Mammary epithelial cell (primary cell): ENCODE measurements at places on chromosomes 16 and 17.

- no peak for DNase-seq
Observed at GRCh38 chr17:48892940-48893645, 506 bp downstream of the ATP5MC1 start.

GRCh38 chr17:46777943-46778915 is 40.3 kb downstream of the WNT3 start:
- no peak for DNase-seq

DNA sequence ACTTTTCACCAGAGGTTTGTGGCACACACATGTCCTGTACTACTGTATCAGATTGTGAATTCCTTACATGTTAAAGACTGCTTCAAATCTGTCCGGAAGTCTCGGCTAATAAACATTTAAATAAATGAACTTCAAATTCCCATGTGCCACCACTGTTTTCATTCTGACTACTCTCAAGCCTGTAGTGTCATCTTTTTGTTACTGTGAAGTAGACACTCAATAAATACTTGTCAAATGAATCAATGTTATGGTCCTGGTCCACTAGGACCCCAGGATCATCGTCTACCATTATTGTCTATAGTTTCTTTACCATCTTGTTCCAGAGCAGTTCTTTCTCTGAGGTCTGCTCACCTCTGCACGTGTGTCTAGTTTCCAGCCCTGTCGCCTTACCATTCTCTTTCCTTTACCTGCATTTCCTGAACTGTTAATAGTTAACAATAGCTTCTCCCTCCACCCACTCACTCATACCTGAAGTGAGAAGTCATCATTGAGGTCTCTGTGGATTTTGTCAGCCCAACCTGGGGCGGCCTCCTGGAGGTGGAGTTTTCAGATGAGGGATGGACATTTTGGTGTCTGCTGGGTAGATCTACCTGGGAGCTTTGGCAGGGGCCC is 333.0 kb downstream of the SEC14L1 start:
- DNase-seq = peak; percentile 87

DNA sequence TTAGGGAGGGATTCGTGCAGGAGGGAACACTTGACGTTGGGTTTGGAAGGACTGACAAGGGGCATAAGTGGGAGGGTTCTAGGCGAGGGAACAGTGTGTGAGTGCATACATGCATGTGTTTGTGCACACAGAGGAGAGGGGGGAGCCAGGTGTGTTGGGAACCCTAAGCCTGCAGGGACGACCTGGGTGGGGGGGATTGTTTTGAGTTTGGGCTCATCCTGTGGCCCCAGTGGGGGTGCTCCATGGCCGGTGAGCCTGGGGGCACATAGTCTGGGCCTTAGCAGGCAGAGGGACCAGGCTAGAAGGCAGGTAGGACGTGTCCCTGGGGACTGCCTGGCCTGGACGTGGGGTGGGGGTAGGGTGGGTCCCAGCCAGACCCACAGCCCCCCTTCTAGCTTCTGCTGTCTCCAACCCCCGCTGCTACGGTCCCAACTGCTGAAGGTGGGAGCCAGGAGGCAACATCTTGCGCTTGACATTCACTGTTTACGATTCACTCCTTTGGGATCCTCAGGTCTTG is 11.9 kb upstream of the RASD1 start:
- DNase-seq = no peak

DNA sequence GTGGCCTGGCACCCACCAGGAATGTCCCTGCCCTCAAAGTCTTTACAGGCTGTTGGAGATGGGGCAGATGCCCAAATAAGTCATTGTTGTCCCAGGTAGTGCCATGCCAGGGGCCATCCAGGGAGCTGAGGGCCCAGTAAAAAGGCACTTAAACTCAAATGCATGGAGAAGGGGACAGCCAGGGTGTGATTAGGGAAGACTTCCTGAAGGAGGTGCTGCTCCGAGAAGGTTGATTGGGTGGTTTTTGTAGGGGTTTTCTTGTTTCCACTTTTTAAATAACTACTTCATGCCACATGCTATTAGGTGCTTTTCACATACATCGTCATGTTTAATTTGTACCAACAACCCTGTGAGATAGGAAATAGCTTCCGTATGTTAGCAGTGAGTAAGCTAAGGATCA is 66.9 kb downstream of the RAI1 start:
- DNase-seq = no peak

- DNase-seq = no peak
Observed at GRCh38 chr17:54876656-54877195, 23.9 kb upstream of the TOM1L1 start.

DNA sequence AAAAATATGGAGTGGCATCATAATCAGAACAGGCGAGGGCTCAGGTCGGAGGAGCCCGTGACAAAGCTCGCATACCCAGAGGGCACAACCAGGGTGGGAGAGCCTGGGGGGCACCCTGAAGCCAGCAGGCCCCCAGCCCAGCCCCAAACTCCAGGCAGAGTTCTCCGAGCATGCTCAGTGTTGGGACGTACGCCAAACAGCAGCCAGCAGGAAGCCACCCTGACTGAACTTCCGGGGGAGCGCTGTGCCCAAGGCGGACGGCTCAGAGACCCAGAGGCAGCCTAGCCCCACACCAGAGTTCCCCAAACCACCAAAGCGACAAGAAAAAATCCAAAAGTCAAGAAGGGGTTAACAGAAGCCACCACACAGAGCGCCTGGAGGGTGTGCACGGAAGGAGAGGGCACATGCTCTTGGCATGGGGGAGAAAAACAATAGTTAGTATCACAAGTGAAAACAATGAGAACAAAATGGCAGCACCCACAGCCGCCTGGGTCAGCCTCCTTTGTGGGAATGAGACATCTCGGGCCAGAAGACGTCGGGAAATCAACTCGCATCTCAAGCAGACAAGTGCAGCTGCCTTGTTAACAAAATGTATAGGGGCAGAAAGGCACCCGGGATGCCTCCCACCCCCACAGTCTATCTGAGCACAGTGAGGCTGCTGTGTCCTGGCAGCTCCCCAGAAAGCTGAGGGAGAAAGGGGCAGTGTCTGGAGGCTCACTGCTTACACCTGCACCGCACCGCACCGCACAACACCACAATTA is 11.9 kb downstream of the EXOC7 start:
- no peak for DNase-seq

- DNase-seq = no peak
Observed at GRCh38 chr17:44439168-44439567, 49.7 kb upstream of the ITGA2B start.

GRCh38 chr17:32590974-32591373 is 104.2 kb downstream of the CDK5R1 start:
- DNase-seq = no peak

DNA sequence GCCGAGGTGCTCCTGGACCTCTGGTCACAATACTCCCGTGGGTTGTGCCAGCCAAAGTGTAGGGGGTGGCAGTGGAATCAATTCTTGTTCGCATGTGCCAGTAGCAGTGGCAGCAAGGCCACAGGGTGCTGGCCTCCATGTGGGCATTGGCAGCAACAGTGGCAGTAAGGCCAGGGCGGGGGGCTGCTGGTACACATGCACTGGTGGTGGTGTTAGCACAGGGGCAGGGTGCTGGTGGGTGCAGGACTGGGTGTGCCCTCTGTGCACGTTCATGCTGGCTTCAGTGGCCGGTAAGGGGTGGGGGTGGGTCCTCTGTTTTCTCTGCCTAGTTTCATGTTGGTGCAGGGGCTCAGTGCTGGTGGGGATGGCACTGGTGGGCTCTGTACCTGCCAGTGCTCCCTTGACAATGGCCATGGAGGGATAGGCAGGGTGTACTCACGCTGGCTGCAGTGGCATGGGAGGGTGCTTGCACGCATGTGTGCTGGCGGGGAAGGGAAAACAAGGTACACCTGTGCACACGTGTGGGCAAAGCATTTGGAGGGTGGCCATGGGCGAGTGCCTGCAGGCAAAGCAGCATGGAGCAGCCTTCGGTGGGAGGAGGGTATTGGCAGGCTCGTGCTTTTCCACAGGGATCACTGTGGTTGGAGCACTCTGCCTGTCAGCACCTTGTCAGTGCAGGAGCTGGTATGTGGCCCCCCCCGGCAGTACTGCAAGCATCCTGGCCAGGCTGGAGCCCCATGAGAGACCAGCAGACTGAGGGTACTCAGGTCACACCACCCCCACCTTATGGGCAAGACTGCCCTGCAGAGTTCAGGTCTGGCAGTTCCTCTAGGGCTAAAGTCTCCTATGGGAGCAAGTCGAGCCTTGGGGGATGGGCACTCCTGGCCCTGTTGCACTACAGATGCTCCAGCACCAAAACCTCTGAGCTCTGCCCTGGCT is 35.8 kb downstream of the NF1 start:
- no peak for DNase-seq

GRCh38 chr16:84842516-84843148 is 22.8 kb downstream of the CRISPLD2 start:
- peak; percentile 31 for DNase-seq

DNA sequence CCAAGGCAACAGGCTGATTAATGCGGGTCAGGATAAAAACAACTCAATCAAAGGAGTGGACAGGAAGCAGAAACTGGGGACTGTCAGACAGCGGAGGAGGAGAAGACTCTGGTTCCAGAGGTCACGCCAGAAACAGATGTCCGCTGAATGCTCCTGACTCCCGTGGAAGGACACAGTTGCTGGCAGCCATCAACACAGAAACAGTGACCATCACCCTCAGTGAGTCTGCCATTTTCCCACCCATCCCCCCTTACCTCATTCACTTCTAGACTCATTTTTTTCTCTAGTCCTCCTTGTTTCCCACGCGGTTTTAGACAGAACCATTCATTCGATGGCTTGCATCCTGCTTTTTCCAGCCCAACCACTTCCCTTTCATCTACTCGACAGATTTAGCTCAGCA is 40.9 kb downstream of the DHRS7C start:
- no peak for DNase-seq

DNA sequence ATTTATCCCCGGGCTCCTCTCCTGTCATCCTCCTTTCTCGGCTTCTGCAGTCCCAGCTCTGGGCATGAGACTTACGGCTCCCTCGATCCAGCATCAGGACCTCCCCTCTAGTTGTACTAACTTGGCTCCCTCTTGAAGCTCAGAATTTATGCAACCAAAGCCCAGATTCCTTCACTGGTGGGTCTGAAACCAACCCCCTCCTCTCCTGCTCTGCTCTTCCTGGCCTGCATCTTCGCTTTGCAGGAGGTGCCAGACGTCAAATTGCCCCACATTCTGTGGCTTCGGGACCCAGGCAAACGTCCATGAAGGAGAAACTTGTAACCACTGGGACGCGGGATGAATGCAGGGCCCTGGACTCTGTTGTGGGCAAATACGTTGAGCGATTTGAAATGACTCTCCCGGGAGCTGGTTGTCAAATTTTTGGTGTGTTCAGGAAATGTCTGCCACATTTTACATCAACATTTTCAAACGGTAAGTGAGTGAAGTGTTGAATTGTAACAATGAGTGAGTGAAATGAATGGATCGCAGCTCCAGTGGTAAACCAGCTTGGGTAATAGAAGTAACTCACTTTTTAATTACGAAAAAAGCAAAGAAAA is 29.3 kb upstream of the ELAC2 start:
- DNase-seq = no peak

DNA sequence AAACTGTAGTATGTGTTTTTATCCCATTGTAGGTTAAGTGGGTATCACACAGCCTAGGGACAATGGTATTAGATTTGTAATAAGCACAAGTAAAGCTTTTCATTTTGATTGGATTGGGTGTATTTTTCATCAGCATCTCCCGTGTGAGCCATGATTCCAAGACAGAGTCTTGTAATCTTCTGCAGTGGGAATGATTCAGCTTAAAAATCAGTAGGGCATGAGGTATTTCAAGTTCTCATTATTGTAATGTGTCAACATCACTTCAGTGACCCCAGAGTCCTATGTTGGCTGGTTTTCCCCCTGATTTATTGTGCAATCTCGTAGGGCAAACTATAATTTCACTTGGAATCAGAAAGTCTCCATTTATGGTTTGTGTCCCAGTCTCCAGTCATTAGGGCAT is 833.2 kb upstream of the RBFOX1 start:
- DNase-seq = no peak

- no peak for DNase-seq
Observed at GRCh38 chr16:68088130-68088972, 3.2 kb downstream of the NFATC3 start.

DNA sequence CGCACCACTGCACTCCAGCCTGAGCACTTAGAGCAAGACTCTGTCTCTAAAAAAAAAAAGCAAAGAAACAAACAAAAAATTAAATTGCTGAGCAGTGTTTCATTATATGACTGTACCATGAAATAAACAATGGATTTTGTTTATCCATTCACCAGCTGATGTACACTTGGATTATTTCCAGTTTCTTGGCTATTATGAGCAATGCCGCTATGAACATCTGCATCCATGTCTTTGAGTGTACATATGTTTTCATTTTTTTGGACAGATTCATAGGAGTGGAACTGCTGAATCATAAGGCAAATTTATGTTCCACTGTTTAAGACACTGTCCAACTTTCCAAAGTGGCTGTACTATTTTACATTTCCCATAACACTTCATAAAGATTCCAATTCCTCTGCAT is 8.0 kb downstream of the RNF157 start:
- peak; percentile 27 for DNase-seq

DNA sequence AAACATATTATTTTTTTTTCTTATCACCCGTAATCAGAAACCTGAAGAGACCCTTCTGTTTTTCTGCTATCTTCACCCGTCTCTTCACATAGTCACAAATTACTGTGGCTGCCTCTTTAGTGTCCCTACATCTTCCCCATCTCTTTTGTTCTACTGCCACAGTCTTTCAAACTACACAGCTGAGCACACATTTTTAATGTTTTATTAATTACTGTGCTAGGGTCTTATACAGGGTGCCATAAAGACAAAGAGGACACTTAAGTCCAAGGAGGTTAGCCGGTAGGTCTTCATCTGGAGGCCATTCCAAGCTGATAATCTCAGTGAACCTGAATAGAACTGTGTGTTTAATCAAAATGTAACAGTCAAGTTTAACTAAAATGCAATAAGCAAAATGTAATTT is 20.7 kb downstream of the CNTNAP4 start:
- DNase-seq = no peak

- DNase-seq = no peak
Observed at GRCh38 chr17:44396946-44397345, 7.5 kb upstream of the ITGA2B start.

GRCh38 chr17:63405741-63406261 is 40.3 kb downstream of the CYB561 start:
- DNase-seq = peak; percentile 82

DNA sequence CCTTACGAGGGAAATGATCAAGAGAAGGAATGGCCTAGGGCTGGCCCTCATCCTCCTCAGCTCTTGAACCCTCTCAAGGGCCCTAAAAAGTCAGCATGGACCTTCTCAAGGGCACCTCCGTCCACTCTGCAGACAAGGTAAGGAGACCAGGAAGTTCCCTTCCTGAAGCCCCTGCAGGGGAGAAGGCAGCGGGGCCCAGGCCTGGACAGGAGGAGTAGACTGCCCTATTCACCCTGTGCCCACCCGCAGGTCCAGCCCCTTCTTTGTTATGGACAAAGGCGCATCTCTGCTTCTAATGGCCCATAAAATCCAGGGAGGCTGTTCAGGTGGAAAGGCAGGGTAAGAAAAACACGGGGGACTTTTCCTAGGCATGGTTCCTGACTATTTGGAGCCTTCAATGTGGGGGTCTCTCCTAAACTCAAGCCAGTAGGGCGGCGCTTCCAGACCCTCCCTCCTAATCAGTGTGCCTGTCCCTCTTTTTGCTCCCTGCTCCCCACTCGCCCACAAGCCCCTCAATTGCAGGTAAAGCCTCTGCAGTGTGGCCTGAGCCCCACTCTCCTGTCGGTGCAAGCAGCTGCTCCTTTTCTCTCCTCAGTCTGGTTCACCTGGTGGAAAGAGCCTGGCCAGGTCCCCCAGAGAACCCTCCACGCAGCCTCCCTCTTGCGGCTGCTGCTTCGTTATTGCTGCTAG is 28.2 kb downstream of the AXIN2 start:
- DNase-seq = no peak
